ENCODE measurements at places on chromosomes 16 and 17.

GRCh38 chr17:49946208-49946607 is 22.8 kb upstream of the DLX4 start:
- no peak for DNase-seq

DNA sequence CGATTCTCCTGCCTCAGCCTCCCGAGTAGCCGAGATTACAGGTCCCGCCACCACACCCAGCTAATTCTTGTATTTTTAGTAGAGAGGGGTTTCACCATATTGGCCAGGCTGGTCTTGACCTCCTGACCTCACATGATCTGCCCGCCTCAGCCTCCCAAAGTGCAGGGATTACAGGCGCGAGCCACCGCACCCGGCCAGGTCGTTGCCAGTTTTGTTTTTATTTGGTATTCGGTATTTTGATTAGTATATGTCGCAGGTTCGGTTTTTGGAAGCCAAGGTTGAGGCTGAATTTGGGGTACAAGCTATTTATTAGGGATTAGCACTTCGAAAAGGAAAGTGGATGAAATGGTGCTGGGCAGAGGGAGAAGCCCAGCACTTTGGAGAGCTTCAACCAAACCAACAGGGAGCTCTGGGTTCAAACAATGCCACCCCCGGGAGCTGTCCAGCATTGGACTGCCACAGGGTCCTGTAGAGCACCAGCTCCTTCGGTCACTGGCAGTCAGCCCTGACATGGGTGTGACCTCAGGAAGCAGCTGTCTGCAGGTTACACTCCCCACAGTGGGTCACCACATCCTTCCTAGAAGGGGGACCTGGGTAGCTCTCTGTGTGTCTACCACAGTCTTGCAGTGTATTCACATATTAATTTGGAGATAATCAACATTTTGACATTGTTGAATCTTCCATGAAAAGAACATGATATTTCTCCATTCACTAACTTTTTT is 1.5 kb upstream of the CLEC10A start:
- no peak for DNase-seq

- no peak for DNase-seq
Measured at GRCh38 chr17:16470265-16470664, 21.7 kb downstream of the LRRC75A start.

DNA sequence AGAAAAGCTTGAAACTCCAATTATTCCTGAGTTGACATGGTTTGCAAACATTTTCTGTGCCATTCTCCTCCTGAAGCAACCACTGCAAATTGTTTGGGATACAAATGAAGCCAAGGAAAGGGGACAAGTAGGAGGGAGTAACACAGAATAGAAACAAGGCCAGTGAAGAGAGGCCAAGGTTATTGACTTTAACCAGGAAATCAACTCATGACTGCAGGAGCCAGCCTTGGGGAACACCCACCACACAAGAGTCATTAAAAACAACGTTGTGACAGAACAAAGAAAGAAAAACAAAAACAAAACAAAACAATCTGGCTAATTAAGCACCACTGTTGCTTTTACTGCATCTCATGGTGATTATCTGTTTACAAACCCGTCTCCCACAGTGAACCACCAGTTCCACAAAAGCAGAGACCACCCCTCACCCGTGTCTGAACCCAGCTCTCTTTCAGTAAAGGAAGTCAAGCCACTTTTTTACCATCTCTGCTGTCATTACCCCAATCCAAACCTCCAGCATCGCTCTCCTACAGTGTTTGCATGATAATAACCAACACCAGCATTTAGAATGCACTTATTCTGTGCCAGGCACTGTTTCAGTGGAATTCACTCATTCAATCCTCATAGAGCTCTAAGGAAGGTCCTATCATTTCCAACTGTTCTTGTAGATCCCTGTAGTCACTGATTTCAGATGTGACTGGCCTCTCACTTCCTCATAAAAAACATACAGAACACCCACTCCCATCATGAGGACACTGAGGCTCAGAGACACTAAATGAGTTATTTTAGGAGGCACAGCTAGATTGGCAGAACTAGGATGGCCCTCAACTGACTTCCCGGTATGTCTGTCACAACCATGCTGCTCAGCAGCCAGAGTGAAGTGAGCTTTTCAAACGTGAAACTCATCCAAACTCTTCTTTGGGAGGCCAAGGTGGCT is 2.0 kb downstream of the ZDHHC1 start:
- DNase-seq: no peak

- no peak for DNase-seq
Measured at GRCh38 chr17:28477928-28478327, 4.5 kb downstream of the SLC13A2 start.

DNA sequence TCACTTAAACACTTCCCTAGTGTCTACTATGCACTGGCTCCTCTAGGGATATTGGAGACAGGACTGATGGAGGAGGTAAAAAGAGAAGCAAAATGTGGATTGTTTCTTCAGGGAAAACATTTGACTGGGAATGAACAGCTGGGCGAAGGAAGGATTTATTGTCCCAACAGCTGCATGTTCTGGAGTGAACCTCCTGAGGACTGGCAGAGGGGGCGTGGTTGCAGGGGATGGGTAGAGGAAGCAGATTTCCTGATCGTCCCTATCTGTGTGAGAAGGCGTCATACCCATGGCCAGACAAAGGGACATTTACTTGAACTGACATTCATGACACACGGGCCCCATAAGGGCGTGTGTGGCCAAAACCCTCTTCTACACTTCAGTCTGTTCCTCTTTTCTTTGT is 321.5 kb downstream of the MAP2K4 start:
- no peak for DNase-seq
